ENCODE measurements at places on chromosomes 16 and 17. TPM values are rescaled to one million over a fixed set of nuclear protein-coding genes. Genes with fewer than 3 reads are reported as not detected.
A peak's percentile ranks its signal among the peaks of the same experiment; 100 is the strongest.

DNA sequence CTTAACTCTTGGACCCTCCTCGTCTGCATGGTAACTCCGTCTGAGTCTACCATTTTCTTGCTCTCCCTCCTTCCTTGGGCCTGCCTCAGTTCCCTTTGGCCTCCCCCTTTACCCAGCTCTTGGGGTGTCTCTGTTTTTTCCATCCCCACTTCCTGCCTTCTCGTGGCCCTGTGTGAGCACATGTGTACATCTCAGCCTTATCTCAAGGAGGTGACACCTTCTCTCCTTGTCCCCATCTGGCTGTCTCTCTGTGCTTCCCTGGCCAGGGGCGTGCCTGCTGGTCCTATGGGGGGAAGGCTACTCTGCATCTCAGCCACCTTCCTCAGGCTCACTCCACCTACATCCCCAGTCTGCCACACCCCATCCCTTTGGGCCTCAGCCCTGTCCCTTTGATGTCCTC, 6.6 kb downstream of the CTF1 start:
- DNase-seq, result no peak

CES4A gene
- total RNA-seq, result 67.7 TPM

FSCN2 gene
- total RNA-seq, result 0.18 TPM

ITGB3 gene
- total RNA-seq, result 5.0 TPM

DNA sequence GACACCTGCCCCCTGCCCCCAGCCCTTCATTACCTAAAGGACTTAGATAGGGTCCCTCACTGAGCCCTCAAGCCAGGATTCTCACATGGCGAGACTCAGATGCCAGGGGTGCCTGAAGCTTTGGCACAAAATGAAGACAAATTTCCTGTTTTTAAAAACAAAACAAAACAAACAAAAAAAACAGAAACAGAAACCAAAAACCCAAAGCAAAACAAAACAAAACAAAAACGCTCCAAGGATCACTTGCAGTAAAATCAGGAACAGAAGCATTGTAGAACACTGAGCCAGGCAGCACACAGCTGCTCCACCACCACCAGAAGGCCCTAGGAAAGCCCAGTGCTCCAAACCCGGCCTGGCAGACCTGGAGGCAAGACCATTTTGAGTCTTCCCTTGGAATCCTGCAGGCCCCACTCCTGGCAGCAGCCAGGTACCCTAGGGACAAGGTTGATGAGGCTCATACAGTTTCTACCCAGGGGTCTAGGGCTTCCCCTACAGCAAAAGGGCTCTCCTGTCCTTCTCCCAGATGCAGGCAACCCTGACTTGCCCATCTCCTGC, 20.8 kb downstream of the MYO18A start:
- DNase-seq, result no peak

DNA sequence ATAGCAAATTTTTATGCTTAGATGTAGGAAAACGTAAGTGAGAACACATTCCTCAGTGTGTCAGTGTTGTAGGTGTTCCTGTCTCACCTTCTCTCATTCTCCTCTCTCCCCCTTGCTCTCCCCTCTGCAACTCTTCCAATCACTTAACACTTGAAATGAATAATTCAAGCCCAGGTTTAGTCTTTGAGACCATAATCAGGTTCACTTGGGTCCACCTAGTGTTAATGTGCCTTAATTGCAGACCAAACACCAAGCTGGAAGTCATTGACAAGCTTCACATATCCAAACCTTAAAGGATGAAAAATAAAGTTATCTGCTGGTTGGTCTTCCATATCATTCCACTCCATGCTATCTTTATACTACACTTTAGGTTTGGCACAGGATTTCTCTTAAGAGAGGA, 37.0 kb downstream of the STXBP4 start:
- no peak for DNase-seq

OTOP2 gene
- not detected for total RNA-seq

DNA sequence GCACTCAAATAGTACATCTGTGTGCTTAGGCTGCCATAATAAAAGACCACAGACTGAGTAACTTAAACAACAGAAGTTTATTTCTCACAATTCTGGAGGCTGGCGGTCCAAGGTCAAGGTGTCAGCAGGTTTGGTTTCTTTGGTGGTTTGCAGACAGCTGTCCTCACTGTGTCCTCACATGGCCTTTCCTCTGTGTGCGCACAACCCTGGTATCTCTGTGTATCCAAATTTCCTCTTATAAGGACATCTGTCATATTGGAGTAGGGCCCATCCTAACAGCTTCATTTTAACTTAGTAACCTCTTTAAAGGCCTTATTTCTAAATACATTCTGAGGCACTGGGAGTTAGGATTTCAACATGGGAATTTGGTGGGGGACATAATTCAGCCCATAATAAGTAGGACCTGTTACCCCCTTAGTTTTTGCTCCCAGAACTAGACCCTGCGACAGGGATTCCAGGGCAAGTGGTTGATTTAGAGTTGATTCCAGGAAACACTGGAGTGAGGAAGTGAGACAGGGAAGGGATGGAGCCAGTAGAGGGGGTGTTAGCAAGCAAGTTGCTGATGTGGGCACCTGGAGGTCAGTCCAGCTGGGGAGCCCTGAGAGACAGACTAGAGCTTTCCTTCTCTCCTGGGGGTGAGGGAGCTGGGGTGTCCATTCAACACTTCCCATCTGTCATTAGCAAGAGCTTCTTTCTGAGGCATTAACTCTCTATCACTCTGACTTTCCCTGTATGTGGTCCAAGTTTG, 10.9 kb upstream of the ALKBH5 start:
- DNase-seq, result no peak

- no peak for DNase-seq
Measured at GRCh38 chr16:35221482-35222185, 1762.2 kb downstream of the TP53TG3F start.

- DNase-seq, result peak; percentile 90
Measured at GRCh38 chr16:57479976-57480753, 6.1 kb downstream of the DOK4 start.

DNA sequence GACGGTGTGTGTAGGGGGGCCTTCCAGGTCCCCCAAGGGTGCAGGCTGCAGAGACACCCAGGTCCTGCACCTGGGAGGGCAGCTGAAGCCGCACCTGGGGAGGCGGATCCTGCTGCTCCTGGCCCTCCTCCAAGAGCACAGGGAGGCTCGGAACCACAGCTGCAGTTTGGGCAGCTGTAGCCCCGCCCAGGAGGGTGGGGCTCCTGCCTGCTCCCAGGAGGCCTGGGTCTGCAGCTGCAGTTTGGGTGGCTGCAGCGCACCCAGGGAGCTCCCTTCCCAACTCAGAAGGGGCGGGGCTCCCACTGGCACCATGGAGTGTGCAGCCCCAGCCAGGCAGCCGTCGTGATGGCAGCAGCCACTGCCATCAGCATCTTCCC, 69.4 kb upstream of the NKD1 start:
- no peak for DNase-seq

- DNase-seq, result no peak
Measured at GRCh38 chr16:85903559-85903958, 4.6 kb downstream of the IRF8 start.

GRCh38 chr17:30341703-30342249, 7.9 kb upstream of the TMIGD1 start:
- no peak for DNase-seq

BIRC5 gene
- total RNA-seq, result 0.88 TPM

FBXW10B gene
- 0.55 TPM for total RNA-seq

DNA sequence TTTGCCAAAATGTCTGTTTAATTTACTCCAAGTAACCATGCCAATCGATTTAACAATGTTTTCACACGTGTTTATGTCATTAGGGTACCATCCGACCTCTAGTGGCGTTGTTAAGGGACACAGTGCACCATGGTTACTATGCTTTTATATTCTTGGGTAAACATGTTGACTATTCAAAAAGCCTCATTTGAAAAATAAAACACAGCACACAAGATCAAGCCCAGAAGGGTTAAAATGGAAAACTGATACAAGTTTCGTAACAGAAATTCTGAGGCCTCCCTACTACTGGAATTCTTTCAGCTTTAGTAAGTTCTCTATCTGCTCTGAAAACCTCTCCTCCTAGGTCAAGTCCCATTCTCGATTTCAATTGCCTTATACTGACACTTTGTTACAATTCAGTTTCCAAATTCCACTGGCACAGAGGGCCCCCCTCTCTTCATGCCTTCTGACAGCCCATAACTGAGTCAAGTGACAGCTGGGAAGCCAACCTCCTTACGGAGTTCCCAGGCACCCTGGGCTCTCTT, 2.1 kb downstream of the CFAP20 start:
- no peak for DNase-seq

Measured in left lobe of liver (tissue), 2 donors.